Type B pancreatic cell (in vitro differentiated cells): ENCODE measurements at places on chromosomes 6 and 20. TPM values are rescaled to one million over a fixed set of nuclear protein-coding genes. Genes with fewer than 3 reads are reported as not detected.

- DNase-seq, result no peak
These were observed 156.7 kb downstream of the SYCP2 start for GRCh38 chr20:59776626-59777330.

DNA sequence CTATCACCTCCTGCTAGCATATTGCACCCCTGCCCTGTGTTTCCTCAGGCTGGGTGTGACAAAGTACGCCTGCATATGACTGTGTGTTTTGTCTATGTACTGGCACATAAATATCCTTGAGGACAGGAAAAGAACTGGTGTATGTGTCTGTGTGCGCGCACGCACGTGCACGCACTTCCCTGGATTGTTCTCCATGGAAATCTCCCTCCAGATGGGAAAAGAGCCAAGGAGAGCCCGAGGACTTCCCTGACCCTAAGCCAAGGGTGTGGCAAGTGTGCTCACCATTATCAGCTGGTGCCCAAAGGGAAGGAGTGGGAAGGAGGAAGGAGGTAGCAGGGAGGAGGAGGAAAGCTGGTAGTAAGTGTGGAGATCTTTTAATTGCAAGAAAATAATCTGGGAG is 117.6 kb downstream of the HIVEP2 start:
- DNase-seq, result no peak

CALHM6 gene
- total RNA-seq, result 0.99 and 1.6 TPM in 2 replicates

DNA sequence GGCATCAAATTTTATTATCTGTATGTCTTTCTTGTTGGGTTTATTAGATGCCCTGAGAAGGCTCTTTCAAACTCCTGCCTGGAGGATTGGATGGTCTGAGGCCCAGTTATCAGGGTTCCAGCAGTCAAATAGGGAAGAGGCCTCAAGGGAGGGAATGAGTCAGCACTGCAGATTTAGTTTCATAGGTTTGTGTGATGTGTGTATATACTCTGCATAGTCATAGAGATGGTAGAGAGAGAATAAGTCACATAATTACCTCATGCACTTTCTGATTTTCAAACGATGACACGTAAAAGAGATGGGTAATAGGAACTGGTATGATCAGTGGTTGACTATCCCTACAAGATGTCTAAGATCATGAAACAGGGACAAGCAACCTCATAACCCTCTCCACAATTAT is 82.1 kb downstream of the ADAT2 start:
- no peak for DNase-seq

- DNase-seq, result no peak
These were observed 17.7 kb downstream of the GJA1 start for GRCh38 chr6:121453191-121453590.

- DNase-seq, result no peak
These were observed 437.8 kb upstream of the ID4 start for GRCh38 chr6:19399406-19399805.

KIAA1755 gene
- 4.7 TPM in 1 of 2 replicates, not detected in the other for total RNA-seq

AKAP12 gene
- 67.4 and 138 TPM in 2 replicates for total RNA-seq

TOX2 gene
- 1.5 and 4.7 TPM in 2 replicates for total RNA-seq

DNA sequence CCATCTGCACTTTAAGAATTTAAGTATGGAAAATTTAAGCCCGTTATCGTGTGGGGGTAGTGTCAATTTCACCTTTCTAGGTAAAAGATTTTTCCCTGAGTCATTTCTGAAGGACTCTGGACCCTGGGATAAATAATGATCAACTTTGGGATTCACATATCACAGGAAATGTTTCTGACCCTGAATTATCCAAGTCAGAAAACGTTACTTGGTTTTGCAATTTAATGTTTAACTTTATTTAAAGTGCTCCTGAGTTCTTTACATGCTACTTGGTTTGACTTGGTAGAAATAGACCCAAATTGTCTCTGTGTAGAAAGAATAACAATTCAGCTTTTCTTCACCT is 1.5 kb upstream of the SLC17A3 start:
- DNase-seq, result no peak

OR12D3 gene
- total RNA-seq, result not detected in 2 replicates

DNA sequence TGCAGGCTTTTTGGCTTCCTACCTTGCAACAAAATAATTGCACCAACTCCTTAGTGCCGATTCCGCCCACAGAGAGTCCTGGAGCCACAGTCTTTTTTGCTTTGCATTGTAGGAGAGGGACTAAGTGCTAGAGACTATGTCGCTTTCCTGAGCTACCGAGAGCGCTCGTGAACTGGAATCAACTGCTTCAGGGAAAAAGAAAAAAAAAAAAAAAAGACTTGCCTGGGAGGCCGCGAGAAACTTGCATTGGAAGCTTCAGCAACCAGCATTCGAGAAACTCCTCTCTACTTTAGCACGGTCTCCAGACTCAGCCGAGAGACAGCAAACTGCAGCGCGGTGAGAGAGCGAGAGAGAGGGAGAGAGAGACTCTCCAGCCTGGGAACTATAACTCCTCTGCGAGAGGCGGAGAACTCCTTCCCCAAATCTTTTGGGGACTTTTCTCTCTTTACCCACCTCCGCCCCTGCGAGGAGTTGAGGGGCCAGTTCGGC is 420 bp downstream of the SOX4 start:
- no peak for DNase-seq

DNA sequence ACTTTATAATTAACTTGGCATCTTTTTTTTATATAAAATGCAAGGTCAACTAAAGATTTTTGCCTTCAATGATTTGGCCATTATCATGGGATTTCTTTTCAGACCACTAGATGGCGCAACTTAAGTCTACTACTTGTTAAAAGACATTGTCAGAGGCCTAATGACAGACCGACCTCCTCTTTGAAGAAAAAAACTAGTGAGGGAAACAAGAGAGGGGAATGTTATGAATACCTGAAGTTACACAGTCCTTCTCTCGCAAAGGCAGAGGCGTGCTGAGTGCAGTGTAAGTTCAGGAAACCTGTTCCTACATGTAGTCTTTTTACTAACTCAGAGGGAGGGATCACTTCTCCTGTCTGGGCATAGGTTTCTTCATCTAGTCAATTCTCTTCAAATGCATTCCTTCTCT is 9.3 kb downstream of the TRAPPC3L start:
- DNase-seq, result no peak

DNA sequence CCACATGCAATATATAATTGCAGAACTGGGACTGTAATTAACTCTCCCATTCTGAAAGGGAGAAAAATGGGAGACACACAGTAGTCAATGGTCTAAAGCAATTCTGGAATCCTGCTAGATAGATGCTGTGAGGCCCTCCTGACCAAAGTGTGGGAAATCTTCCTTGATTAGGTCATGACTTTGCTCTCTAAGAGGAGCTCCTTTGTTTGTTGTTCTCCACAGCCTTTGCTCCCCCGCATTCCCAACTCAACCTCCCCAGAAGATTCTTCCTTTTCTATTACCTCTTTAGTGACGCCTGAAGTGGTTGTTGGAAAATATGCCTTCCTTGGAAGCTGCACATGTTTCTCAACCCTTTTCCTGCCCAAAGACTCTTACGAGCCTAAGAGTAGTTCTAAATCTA is 28.8 kb upstream of the LIN28B start:
- DNase-seq, result no peak

HLA-G gene
- total RNA-seq, result 4.6 and 8.3 TPM in 2 replicates

DNA sequence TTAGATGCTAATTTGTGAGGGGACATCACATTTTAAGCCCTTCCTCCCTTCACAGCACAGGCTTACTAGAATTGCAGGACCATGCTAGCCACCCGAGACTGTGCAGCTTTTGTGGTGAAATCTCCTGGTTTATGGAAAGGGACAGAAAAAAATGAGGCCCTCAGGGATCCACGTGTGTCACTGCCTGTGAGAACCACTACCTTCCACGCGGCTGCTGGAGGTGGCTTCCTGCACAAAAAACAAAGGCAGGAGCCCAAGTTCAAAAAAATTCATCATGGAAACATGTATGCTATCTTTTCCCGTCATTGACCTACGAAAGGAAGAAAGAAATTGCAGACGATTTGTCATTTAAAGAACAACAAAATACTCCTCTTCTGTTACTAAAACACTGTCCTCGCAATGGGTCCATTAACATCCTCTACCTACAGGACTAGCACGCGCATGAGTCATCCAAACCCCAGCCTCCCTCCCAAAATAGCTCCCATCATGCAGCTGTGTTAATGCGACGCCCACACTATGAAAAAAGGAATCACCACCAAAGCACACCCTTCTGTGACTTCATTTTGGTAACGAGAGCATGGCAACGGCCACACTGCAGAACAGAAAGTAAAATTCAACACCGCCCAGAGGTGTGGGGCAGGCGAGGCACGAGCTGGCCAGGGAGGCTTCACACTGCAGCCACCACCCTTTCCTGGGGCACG is 45.7 kb downstream of the RAMACL start:
- DNase-seq, result no peak

DNA sequence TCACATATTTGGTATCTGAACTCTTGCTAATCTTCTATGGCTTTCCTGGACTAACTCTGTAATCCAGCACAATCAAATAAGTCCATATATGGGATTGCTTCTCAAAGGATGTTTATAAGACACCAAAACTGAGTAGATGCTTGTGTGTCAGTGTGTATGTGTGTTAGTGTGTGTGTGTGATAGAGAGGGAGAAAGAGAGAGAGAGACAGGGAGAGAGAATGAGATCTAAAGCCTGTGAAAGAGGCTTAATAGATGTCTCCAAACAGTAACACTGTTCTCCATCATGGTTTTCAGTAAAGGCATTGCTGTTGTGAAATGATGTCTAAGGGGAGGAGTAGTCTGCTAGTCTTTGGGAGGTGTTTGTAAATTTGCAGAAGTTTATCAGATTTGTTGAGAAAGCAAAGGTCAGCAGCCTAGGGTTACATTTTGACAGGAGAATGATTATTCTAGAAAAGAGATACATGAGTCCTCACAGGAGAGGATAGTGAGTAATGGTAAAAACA is 73.9 kb upstream of the MLIP start:
- DNase-seq, result no peak

DNA sequence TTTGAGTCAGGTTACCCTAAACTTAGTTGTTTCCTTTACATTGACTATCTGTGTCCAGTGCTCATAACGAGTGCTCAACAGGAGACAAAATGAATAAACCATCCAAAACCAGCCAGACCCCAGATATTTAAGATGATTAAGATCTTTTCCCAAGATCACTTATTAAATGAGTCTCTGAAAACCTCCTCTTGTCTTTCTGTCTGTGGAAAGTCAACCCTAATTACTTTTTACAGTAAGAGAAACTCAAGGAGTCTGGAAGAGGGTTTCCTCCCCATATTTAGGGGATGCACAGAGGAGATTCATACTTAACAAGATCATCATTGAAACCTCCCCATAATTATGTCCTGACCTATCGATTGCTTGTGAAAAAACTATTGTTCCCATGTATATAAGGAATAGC is 84.0 kb downstream of the CAP2 start:
- no peak for DNase-seq

HAO1 gene
- total RNA-seq, result not detected in 2 replicates

GRCh38 chr6:136969930-136970329 is 47.8 kb downstream of the SLC35D3 start:
- no peak for DNase-seq

FOXQ1 gene
- total RNA-seq, result 20.5 and 27.9 TPM in 2 replicates

GRCh38 chr6:25147223-25147622 is 132.0 kb upstream of the CARMIL1 start:
- DNase-seq, result no peak

GRCh38 chr20:62938105-62938888 is at the start of gene GID8:
TSS of gene GID8 (plus strand) at chr20:62938147. CDS start at chr20:62941503, 3,356 bp downstream.
- no peak for DNase-seq

DNA sequence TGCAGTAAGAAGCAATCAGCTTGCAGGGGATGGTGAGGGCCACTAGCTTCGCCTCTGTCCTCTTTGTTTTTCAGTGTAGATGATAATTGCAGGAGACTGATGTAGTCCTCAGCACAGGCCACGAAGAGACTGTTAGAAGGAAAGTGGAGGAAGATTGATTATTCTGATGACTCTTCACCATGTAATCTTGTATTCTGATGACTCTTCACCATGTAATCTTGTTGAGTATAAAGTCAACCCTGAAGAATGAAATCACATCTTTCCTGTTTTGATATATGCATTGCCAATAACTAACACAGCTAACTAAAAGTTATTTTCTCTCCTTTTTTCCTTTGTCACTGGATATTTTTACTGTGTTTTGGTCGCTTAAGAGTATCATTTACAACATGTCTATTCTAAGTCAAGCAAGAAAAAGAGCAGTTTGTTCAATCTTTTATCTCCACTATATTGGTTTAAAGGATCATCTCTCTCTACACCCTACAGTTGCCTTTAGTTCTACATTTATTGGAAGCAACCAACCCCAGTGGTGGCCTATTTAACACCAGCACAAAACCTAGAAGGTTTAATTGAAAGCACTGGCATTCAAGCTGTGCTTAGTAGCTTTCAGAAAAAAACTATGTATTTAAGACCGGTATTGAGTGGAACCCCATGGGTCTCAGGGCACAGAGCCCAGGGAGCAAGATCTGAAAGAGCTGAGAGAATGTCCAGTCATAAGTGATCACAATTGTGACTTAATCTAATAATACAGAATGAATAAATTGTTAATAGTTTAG is 107.2 kb upstream of the BTBD3 start:
- DNase-seq, result no peak

- no peak for DNase-seq
These were observed 34.4 kb downstream of the PCNA start for GRCh38 chr20:5085380-5085779.

CFB gene
- total RNA-seq, result 7.8 and 13.6 TPM in 2 replicates
